Activated CD4-positive, alpha-beta memory T cell treated with anti-CD3 and anti-CD28 coated beads, Interleukin-2, amount 10 ng/mL, durations not matched to agents 7 days and 5 days (primary cell): ENCODE measurements at places on chromosomes 5 and 9.

DNA sequence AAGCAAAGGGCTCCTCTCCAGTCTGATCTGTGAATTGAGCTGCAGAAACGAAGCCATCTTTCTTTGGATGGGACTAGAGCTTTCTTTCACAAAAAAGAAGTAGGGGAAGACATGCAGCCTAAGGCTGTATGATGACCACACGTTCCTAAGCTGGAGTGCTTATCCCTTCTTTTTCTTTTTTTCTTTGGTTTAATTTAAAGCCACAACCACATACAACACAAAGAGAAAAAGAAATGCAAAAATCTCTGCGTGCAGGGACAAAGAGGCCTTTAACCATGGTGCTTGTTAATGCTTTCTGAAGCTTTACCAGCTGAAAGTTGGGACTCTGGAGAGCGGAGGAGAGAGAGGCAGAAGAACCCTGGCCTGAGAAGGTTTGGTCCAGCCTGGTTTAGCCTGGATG is 82.1 kb downstream of the PIK3R1 start:
- H3K27me3 ChIP-seq: no peaks in the 10 kb centered on the region
- DNase-seq: no peak
- peaks cover 19% of the 10 kb centered on the region for H3K4me1 ChIP-seq
- no peak overlapping the region for H3K27ac ChIP-seq
- peaks cover 82% of the 10 kb centered on the region for H3K36me3 ChIP-seq

GRCh38 chr9:125409217-125409636 is 147.6 kb downstream of the GAPVD1 start:
- peak overlapping the region; percentile 41 for H3K4me3 ChIP-seq
- no peaks in the 10 kb centered on the region for H3K36me3 ChIP-seq
- peaks cover 15% of the 10 kb centered on the region for H3K27me3 ChIP-seq
- DNase-seq: no peak
- H3K4me1 ChIP-seq: peaks cover 14% of the 10 kb centered on the region
- no peak overlapping the region for H3K27ac ChIP-seq

DNA sequence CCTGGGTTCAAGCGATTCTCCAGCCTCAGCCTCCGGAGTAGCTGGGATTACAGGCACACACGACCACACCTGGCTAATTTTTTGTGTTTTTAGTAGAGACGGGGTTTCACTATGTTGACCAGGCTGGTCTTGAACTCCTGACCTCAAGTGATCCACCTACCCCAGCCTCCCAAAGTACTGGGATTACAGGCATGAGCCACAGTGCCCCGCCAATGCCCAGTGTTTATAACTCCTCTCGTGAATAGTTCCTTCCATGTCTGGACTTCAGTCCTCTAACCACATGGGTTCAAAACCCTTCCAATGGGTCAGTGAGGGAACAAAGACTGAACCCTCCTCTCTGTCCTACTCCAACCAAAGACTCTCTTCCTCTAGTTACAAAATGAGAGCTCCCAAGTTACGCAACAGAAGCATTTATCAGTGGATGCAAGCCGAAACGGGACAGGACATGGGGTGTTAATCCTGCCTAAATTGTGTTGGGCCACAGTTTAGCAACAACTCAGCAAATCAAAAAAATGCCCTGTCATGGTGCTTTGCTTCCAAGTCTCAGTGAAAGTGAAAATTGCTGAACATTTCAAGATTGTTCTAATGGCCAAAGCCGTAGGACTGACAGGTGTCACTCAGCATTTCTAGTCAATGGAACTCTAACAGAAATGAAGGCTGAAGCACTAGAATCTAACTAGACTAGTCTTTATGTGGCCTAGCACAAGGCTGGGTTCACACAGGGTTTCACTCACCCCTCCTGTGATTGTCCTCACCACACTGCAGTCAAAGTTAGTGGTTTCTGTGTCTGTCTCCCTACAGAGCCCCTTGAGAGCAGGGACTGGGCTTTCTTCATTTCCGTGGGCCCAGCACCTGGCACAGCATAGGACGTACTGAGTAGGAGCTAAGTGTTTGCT is 3.2 kb upstream of the TMEM245 start:
- no peak overlapping the region for H3K27ac ChIP-seq
- DNase-seq: no peak
- H3K4me1 ChIP-seq: peaks cover 19% of the 10 kb centered on the region
- peaks cover 4% of the 10 kb centered on the region for H3K27me3 ChIP-seq

DNA sequence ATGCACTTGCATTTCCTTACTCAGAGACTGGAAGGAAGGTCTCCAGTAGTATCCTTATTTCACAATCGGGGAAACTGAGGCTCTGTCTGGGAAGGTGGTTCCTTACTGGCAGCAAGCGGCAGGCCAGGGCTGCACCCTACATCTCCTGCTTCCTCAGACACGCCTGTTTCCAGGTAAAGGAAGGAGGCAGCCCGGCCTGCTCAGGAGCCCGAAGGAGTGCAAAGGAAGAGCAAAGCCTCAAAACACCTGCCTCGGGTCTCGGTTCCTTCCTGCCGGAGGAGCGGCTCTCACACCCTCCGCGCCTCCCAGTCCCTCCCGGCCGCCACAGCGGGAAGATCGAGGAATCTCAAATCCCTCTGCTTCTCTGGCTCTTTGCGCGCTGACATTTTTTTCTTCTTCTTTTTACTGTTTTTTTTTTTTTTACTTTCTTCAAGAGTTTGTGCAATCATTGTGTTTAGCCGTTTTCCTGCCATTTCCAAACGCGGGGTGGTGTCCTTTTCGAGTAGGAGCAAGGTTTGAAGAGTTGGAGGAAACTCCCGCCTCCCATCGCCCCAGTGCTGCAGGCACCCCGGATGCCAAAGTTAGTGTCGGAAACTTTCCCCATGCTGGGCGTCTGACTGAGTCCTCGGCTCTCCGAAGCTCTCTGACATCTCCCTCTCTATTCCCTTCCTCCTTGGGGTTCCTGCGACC is 1.0 kb downstream of the GGTA1 start:
- no peak overlapping the region for H3K27ac ChIP-seq
- H3K36me3 ChIP-seq: no peaks in the 10 kb centered on the region
- peaks cover 23% of the 10 kb centered on the region for H3K4me1 ChIP-seq
- DNase-seq: no peak
- peaks cover 53% of the 10 kb centered on the region for H3K27me3 ChIP-seq

- no peak overlapping the region for H3K27ac ChIP-seq
- no peak overlapping the region for H3K4me3 ChIP-seq
- DNase-seq: no peak
- no peaks in the 10 kb centered on the region for H3K4me1 ChIP-seq
- H3K27me3 ChIP-seq: no peaks in the 10 kb centered on the region
- H3K36me3 ChIP-seq: no peaks in the 10 kb centered on the region
Measured at GRCh38 chr5:149044453-149045088, 18.3 kb downstream of the SH3TC2 start.

- peaks cover 2% of the 10 kb centered on the region for H3K27me3 ChIP-seq
- DNase-seq: no peak
- no peaks in the 10 kb centered on the region for H3K36me3 ChIP-seq
- no peak overlapping the region for H3K27ac ChIP-seq
- no peaks in the 10 kb centered on the region for H3K4me1 ChIP-seq
Measured at GRCh38 chr5:56211298-56211865, 21.7 kb downstream of the ANKRD55 start.

GRCh38 chr5:178582291-178582690 is 7.9 kb downstream of the COL23A1 start:
- no peak for DNase-seq
- H3K4me1 ChIP-seq: no peaks in the 10 kb centered on the region
- H3K27ac ChIP-seq: no peak overlapping the region
- H3K4me3 ChIP-seq: no peak overlapping the region
- H3K36me3 ChIP-seq: no peaks in the 10 kb centered on the region
- peaks cover 19% of the 10 kb centered on the region for H3K27me3 ChIP-seq

DNA sequence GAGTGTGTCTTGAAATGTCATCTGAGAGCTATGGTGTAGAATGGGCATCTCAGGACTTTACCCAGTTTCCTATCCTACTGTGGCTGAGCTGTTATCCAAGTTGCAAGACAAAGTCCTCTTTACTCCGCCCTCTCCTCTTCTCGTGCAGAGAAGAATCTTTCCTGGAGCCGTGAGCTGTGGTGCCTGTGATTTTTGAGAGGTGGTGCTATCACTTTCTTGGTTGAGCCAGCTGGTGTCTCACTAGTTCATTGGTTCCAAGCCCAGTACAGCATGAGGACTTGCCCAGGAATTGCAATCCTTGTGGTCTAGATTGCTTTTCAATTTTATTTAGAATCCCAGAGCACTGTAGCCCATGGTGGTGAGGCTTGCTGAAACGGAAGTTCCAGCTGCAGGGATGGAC is 2300.3 kb downstream of the MAT2B start:
- H3K4me1 ChIP-seq: no peaks in the 10 kb centered on the region
- DNase-seq: no peak
- no peaks in the 10 kb centered on the region for H3K27me3 ChIP-seq
- no peaks in the 10 kb centered on the region for H3K36me3 ChIP-seq
- no peak overlapping the region for H3K27ac ChIP-seq
- H3K4me3 ChIP-seq: no peak overlapping the region

DNA sequence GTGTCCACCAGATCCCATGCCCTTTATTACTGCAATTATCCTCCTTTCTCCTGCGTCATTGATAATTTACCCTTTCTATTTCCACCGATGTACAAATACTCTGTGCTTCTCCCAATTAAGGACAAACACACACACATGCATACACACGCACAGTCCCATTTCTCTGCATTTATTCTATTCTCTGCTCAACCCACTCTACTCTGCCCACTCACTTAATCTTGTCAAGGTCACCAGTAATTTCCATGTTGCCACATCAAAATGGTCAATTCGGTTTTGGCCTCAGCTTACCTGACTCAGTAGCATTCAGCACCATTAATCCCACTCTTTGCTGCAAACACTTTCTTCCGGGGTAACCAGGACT is 14.6 kb upstream of the STRBP start:
- H3K27ac ChIP-seq: no peak overlapping the region
- H3K36me3 ChIP-seq: no peaks in the 10 kb centered on the region
- peaks cover 17% of the 10 kb centered on the region for H3K27me3 ChIP-seq

GRCh38 chr5:79771387-79771786 is 81.8 kb downstream of the CMYA5 start:
- no peak overlapping the region for H3K4me3 ChIP-seq
- H3K27ac ChIP-seq: no peak overlapping the region
- DNase-seq: no peak
- H3K4me1 ChIP-seq: no peaks in the 10 kb centered on the region

DNA sequence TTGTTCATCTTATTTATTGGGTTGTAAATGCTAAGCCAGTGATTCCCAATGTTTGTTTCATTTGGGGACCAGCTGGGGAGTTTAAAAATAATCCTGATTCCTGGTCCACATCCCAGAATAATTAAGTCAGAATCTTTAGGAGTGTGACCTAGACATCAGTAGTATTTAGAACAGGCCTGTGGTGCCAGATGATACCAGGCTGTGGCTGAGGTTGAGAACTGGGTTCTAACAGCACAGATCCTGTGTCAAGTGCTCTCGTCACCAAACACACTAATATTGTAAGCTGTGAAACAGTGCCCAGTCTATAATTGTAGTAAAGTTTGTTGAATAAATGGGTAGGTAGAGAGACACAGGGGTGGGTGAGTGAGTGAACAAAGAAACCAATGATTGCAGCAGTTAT is 172.1 kb upstream of the PPP1R2B start:
- no peak overlapping the region for H3K27ac ChIP-seq
- peaks cover 13% of the 10 kb centered on the region for H3K27me3 ChIP-seq
- no peak for DNase-seq
- H3K4me3 ChIP-seq: no peak overlapping the region
- H3K36me3 ChIP-seq: no peaks in the 10 kb centered on the region
- H3K4me1 ChIP-seq: no peaks in the 10 kb centered on the region

DNA sequence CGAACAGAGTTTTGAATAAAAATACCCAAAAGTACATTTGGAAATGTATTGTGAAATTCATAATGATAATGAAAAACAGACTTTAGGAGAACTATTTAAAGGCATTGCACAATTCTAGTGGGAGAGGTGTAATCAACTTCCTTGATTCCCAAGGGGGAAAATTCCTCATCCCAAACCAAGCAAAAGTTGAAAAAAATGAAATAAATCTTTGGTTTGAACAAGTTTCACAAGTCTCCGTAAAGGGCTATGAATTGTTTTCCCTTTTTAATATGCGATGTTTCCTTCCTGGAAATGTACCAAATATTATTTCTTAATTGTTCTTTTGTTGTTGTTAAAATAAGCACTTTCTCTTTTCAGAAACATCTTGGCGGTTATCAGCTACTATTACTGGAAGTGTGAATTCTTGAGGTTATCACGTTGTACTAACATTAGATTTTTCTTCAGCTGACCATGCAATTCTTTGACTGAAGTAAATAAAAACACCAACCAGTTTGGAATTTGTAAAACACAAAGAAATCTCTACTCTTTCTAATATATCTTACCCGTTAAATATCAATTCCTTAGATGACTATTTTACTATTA is 59.3 kb downstream of the SVEP1 start:
- H3K27me3 ChIP-seq: no peaks in the 10 kb centered on the region
- DNase-seq: no peak
- no peak overlapping the region for H3K27ac ChIP-seq
- no peaks in the 10 kb centered on the region for H3K4me1 ChIP-seq
- no peak overlapping the region for H3K4me3 ChIP-seq

- H3K27ac ChIP-seq: no peak overlapping the region
- no peak for DNase-seq
- H3K4me1 ChIP-seq: no peaks in the 10 kb centered on the region
- H3K27me3 ChIP-seq: no peaks in the 10 kb centered on the region
- H3K36me3 ChIP-seq: no peaks in the 10 kb centered on the region
Measured at GRCh38 chr5:17713301-17713700, 79.0 kb downstream of the TAF11L14 start.

GRCh38 chr5:169126481-169127021 is 174.4 kb downstream of the SLIT3 start:
- H3K27me3 ChIP-seq: no peaks in the 10 kb centered on the region
- no peaks in the 10 kb centered on the region for H3K4me1 ChIP-seq
- no peak overlapping the region for H3K27ac ChIP-seq
- H3K36me3 ChIP-seq: no peaks in the 10 kb centered on the region
- H3K4me3 ChIP-seq: no peak overlapping the region

GRCh38 chr5:1038417-1039209 is 30.0 kb downstream of the NKD2 start:
- DNase-seq: no peak
- H3K27me3 ChIP-seq: no peaks in the 10 kb centered on the region
- peaks cover 2% of the 10 kb centered on the region for H3K4me1 ChIP-seq
- H3K4me3 ChIP-seq: no peak overlapping the region
- H3K36me3 ChIP-seq: peaks cover 2% of the 10 kb centered on the region

- H3K27ac ChIP-seq: no peak overlapping the region
- no peak for DNase-seq
- peaks cover 2% of the 10 kb centered on the region for H3K36me3 ChIP-seq
- H3K4me3 ChIP-seq: no peak overlapping the region
Measured at GRCh38 chr5:180067986-180068385, 3.6 kb downstream of the RNF130 start.

GRCh38 chr5:129541648-129542251 is 81.7 kb downstream of the ADAMTS19 start:
- H3K36me3 ChIP-seq: no peaks in the 10 kb centered on the region
- DNase-seq: no peak

GRCh38 chr5:1104327-1105006 is 7.4 kb downstream of the SLC12A7 start:
- peaks cover 53% of the 10 kb centered on the region for H3K4me1 ChIP-seq
- no peaks in the 10 kb centered on the region for H3K27me3 ChIP-seq
- peak overlapping the region; percentile 80 for H3K27ac ChIP-seq
- H3K36me3 ChIP-seq: peaks cover 4% of the 10 kb centered on the region

GRCh38 chr5:42991404-42992087 is 48.6 kb downstream of the ANXA2R start:
- DNase-seq: peak; percentile 40
- peaks cover 51% of the 10 kb centered on the region for H3K4me1 ChIP-seq
- peaks cover 45% of the 10 kb centered on the region for H3K36me3 ChIP-seq
- no peaks in the 10 kb centered on the region for H3K27me3 ChIP-seq
- H3K4me3 ChIP-seq: peak overlapping the region; percentile 99
- peak overlapping the region; percentile 100 for H3K27ac ChIP-seq
